Activated CD4-positive, alpha-beta T cell treated with anti-CD3 and anti-CD28 coated beads for 36 hours (primary cell): ENCODE measurements at places on chromosomes 12 and 14. TPM values are rescaled to one million over a fixed set of nuclear protein-coding genes. Genes with fewer than 3 reads are reported as not detected.

DNA sequence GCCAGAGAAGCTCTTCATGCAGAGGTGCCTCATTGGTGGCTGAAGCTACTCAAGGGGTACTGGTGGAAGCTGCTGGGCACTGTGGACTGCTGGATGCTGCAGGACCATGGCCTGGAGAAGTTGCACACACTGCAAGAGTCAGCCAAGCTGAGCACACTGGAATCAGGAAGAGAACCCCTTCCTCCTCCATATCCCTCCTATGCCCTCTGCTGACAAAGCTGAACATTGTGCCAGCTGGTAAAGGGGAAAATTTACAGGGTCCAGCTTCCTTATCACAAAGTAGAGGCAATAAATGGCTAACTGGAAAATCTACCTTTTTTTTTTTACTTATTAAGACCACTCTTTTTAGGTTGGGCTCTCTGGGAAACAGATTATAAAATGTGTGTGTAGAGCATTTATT is 6.5 kb downstream of the CCDC175 start:
- no peak for DNase-seq

RNASE2 gene
- total RNA-seq = not detected

PLEKHD1 gene
- 0.05 TPM for total RNA-seq

NXPH4 gene
- 0.51 TPM for total RNA-seq
